ENCODE measurements at places on chromosomes 4 and X. TPM values are rescaled to one million over a fixed set of nuclear protein-coding genes. Genes with fewer than 3 reads are reported as not detected.

GPM6B gene
- total RNA-seq, result 4.7 TPM

DNA sequence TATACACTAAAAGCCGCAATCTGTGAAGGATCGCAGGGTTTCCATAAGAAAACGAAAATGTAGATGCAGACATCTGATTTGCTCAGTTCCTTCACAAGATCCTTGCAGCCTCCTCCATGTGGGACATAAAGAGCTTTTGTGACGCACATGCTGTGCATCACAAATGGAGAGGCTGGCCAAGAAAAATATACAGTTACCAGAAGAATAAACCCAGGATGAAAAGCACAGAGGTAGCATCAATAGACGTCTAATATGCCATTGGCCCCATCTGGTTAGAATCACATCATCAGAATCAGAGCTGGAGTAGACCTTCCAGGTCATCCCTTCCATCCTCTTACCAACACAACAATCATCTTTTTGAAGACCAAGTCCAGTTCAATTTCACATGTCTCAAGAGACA is 517.4 kb downstream of the RAB28 start:
- DNase-seq, result no peak

GRCh38 chrX:131988236-131988635 is 34.9 kb upstream of the STK26 start:
- DNase-seq, result no peak

- DNase-seq, result no peak
Measured at GRCh38 chr4:680551-680927, 6.2 kb downstream of the MYL5 start.

GAGE12H gene
- not detected for total RNA-seq

DNA sequence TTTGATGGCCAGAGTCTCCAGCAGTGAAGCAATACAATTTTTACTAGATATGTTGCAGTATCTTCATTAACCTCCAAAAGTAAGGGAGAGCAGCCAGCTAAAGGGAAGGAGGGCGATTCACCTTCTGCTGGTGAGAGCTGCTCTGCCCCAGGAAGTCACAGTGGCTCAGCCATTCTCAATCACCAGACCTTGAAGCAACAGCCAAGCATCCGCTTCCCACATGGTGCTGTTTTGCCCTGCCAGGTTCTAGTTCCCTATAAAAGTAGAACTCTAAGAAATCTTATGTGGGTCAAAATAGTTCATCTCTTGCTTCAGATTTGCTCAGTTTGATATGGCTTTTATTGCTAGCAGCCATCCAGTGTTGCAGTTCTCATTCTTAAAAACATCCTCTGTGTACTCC is 166.8 kb downstream of the STIM2 start:
- no peak for DNase-seq

- no peak for DNase-seq
Measured at GRCh38 chr4:78863254-78863869, 75.9 kb downstream of the PAQR3 start.

DNA sequence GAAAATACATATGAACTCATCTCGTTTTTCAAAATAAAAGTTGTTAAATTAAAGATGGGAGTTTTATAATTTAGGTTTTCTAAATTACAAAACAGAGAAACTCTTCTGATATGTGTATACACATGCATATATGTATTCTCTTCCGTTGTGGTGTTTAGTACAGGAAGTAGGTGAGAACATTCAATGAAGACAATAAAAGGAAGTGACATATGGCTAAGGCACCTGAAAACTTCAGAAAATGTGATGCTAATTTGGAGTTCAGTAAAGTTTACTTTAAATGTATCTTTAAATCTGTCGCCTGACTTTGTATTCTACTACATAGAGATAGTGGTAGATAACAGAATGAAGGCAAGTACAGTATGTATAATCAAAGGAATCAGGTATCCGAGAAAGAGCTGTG is 33.5 kb upstream of the ITM2A start:
- no peak for DNase-seq

- no peak for DNase-seq
Measured at GRCh38 chr4:138596896-138597295, 354.7 kb upstream of the SLC7A11 start.

MAGEA9B gene
- not detected for total RNA-seq

CYSLTR1 gene
- 1.1 TPM for total RNA-seq

DNA sequence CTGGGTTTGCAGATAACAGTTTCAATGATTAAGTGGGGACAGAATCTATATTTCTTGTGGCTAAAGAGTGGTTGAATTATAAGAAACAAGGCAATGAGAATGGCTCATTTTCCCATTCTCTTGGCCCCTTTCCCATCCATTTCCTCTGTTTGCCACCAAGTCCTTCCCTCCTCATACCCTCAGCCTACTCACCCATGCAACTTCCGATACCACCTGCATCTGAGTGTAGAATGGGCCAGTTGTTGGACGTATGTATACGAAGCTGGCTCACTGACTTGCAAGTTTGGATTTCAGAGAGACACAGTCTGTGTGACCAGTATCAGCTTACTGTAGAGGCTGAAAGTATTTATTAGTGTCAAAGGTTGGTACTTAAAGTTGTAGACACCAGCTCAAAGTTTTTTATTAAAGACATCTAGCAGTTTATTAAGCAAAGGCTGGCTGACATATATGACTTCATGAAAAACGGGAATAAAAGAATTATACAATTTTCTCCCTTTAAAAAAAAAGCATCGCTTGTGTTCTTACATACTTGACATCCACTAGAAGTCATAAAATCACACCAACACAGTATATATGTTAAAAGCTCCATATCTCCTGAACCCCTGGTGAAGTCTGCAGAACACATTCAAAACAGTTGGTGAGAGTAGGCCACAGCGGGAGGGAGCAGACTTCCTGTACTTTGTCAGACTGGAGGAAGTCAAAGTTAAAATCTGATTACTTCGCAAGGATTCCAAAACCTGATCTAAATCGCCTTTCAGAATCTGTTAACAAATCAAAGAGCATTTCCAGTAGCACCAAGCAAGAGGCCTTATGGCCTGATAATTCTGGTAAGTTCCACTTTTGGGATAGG is 22.4 kb upstream of the STIM2 start:
- no peak for DNase-seq

GRCh38 chrX:152905081-152905420 is 7.2 kb downstream of the ZNF185 start:
- no peak for DNase-seq

DNA sequence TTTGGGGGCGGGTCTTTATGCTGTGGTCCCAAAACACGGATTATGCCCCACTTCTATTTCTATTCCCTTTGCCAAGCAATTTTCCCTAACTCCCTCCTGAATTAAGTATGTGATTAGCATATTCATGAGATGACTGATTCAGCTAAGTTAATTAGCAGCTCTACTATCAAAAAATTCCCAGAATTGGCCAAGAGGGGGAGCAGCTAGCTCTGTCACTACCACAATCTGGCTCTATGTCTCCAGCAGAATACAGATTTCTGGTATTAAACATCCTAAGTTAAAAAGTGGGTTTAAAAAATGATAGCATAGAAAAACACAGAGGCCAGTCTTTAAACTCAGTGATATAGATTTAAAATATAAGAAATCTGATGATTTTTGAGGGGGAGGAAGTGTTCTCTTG is 80.3 kb downstream of the GPC4 start:
- no peak for DNase-seq

CORIN gene
- total RNA-seq, result 24.0 TPM

CITED1 gene
- not detected for total RNA-seq

SMAD1 gene
- total RNA-seq, result 14.8 TPM

ZAR1 gene
- not detected for total RNA-seq

DNA sequence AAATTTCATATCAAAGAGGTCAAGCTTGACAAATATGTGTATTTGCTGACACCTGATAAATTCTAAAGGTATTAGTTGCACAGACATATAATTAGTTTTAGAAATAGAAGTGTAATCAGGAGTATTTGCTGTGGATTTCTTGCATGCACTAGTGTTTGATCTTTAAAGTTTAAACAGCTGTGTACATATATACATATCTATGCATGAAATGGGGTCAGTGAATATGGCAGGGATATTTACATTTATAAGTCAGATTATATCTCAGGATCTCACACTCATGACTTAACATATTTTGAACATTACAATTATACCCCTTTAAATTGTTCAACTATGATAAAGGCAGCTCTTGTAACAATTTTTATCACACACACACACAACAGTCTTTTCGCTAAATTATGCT is 547.4 kb upstream of the ACTRT1 start:
- DNase-seq, result no peak

DNA sequence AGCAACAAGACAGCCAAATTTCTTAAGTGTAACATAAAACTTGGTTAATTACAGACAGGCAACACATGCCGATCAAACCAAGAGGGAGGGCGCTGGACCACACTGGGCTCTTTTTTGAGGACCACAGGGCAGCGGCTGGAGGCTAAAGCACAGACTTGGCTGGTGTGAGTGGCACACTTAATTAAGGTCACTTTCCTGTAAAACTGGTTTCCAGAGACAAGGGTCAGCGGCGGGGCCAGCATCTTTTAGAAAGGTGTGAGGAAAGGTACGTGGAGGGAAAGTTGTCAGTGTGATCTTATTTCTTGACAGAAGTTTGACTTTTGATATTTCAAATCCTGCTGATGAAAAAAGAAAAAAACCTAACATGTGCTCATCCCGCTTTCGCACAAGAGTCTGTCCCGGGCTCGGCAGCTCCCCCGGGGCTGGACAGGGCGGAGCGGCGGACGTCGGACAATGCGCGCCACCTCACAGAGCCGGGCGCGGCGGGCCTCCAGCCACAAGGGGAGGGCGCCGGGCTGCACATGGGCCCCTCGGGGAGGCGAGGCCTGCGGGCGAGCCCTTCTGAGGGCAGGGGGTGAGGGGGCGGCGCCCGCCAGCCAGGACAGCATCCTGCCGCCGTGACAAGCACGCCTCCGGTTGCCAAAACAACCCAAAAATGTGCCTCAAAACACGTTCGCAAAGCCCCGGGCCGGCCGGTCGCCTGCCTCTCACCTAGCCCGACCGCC is 660 bp upstream of the HSPA4L start:
- peak; percentile 68 for DNase-seq

OTUD6A gene
- not detected for total RNA-seq

UCHL1 gene
- total RNA-seq, result 17.7 TPM

- DNase-seq, result no peak
Measured at GRCh38 chr4:25560605-25561004, 95.0 kb upstream of the SLC34A2 start.

DNA sequence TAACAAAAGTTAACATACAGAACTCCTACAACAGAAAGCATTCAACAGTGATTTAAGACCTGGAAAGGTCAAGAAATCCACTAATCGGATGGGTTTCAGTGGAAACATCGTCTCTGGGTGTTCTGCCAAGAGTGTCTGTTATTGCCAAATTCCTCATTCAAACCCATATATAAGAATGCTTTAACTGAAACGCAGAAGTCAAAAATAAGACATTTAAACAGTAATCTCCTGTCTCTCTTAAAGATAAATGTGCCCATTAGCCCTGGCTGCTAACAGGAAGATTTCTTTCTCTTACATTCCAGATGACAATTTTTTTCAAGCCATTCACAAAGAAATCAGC is 31.5 kb downstream of the DCTD start:
- DNase-seq, result no peak

CAPN6 gene
- 0.21 TPM for total RNA-seq

DNA sequence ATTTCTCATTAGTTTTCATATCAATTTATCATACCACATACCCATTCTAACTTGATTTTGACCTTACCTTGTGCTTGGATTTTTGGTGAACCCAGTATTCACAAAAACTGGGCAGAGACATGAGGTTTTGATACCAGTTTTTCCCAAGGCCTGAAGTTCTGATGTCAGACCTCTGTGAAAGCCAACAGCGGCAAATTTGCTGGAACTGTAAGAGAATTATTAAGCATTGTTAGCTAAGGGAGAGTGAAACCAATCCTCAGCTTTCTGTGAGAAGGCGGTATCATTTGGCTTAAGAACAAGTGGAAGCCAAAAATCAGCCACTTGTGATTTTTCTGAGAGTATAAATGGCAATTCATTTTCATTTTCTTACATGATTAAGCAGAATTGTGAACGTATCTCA is 8.9 kb downstream of the HSD17B13 start:
- no peak for DNase-seq

DNA sequence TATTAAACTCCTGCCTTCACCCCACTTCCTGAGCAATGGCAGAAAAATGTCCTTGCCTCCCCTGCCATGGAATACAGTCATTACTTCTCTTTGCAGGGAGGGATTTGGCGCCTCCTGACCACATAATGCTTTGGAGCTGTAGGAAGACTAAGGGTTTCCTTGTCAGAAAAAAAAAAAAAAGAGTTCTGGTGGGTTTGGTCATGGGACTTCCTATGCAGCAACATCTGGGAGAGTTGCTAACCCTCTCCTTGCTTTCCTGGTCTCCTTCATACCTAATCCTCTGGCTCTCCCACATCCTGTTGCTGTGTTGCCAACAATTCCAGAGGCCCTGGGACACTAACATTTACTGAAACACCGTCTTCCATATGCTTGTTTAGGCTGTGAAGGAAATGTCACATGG is 75.1 kb upstream of the MBNL3 start:
- DNase-seq, result no peak

DNA sequence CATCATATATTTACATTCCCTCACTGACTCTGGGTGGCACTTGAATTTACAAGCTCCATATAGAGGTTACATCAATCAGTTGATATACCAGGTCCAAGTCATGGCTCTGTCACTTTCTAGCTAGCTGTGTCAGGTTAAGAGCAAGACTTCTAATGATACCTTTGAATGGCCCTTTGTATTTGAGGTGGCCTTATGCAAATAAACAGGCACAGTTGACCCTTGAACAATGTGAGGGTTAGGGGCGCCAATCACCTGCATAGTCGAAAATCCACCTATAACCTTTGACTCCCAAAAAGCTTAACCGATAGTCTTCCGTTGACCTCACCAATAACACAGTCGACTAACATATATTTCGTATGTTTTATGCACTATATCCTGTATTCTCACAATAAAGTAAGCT is 1.3 kb upstream of the PTTG2 start:
- DNase-seq, result no peak

PDK3 gene
- 15.2 TPM for total RNA-seq

DNA sequence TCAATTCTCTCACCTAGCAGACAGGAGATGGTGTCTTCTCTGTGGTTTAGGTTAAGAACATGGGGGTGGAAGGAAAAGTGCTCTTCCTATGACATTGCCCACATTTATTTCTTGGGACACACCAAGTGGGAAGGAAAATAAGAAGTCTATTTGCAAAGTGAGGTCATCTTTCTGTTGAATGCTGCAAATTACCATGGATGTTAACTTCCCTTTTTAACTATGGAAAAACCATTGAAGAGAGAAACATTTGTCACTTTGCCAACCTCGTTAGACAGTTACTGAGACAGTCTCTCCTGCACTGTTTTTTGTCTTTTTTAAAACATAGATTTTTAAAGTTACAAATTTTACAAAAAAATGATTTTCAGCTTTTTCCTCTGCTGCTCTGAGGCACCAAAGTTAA is 72.8 kb upstream of the BEND4 start:
- DNase-seq, result no peak

- no peak for DNase-seq
Measured at GRCh38 chr4:85756938-85757337, 282.0 kb downstream of the ARHGAP24 start.

GRCh38 chr4:80812145-80812544 is 218.4 kb upstream of the BMP3 start:
- no peak for DNase-seq
